H9 (cell line): ENCODE measurements at places on chromosomes 5 and 9.

GRCh38 chr5:92945605-92946097, 635.4 kb downstream of the NR2F1-AS1 start:
- no peak for DNase-seq

- DNase-seq, result no peak
Measured at GRCh38 chr9:132784286-132784830, 93.7 kb downstream of the AK8 start.

DNA sequence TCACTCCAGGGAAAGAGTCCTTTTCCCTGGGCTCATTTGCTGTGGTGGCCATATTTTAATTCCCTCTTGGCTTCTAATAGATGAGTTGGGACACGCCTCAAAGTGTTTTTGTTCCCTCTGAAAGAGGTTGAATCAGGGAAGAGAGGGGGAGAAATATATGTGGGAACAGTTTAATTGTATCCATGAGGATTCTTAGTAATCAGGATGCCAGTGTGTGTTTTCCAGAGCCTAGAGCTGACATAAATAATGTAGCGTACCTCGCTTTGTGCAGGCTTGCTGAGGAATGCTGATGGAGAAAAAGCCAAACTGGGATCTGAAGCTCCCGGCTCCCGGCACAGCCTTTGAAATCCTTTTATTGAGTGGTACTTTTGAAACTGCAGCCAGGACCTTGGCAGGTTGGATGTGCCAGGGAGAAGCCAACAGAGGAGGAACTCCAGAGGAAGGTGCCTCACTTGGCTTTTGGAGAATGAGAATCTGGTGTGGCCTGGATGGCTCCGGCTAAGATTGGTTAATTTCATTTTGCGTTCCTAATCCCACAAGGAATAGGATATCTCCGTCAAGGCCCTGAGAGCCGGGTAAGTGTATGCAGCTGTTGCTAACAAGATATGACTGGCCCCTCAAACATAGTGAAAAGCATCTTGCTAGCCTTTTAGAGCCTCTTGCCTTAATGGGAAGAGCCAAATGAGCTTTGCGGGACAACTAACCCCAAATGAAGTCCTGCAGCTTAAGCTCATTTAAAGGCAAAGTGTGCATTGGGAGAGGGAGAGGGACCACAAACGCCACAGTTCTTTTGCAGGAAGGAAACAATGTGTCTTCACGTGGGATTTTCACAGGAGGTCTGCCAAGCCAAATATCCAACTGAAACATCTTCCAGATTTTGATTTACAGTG, 471.1 kb upstream of the WWC1 start:
- no peak for DNase-seq

GRCh38 chr9:91043811-91044175, 242.2 kb downstream of the SYK start:
- DNase-seq, result no peak

GRCh38 chr9:76116913-76117312, 226.4 kb downstream of the PCSK5 start:
- no peak for DNase-seq

GRCh38 chr5:144177548-144177947, 6.9 kb downstream of the KCTD16 start:
- DNase-seq, result no peak

GRCh38 chr9:128412120-128412790, 8.4 kb upstream of the CERCAM start:
- peak; percentile 95 for DNase-seq
